Ureter (tissue), 1 donor: ENCODE measurements at places on chromosomes 6 and 20.

DNA sequence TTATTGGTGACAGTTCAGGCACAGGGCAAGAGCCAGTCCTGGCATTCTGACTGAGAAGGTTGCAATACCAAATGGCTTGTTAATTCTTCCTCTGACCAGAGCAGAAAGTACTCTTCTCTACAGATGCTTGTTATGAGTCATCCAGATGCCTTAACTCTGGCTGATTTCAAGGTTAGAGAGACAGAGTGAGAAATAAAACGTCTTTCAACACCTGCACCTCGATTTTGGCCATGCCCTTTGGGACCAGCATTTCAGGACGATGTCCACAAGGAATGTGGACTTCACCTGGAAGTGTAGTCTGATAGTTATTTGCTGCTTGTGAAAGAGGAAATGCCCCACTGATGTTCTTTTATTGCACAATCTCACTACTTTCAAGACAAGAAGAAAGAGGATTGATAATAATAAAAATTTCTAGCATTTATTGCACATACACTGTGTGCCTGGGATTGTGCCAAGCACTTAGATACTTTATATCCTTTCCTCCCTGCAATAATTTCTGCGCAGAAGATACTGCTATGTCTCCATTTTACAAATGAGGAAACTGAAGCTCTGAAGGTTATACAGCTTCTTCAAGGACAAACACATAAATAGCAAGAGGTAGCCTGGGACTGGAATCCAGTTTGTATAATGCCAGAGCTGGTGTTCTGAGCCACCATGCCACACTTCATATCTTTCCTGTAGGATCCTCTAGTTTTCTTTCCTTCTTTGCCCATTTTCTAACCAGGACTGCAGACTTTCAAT is 33.5 kb upstream of the MCM3 start:
- DNase-seq = no peak

GRCh38 chr20:32670773-32671455 is 2.8 kb downstream of the C20orf203 start:
- DNase-seq = no peak

GRCh38 chr20:55095745-55096400 is 620.5 kb downstream of the DOK5 start:
- no peak for DNase-seq

GRCh38 chr20:37394543-37395409 is 48.8 kb downstream of the SRC start:
- peak; percentile 74 for DNase-seq

GRCh38 chr6:124078169-124078568 is 274.5 kb downstream of the NKAIN2 start:
- DNase-seq = no peak

DNA sequence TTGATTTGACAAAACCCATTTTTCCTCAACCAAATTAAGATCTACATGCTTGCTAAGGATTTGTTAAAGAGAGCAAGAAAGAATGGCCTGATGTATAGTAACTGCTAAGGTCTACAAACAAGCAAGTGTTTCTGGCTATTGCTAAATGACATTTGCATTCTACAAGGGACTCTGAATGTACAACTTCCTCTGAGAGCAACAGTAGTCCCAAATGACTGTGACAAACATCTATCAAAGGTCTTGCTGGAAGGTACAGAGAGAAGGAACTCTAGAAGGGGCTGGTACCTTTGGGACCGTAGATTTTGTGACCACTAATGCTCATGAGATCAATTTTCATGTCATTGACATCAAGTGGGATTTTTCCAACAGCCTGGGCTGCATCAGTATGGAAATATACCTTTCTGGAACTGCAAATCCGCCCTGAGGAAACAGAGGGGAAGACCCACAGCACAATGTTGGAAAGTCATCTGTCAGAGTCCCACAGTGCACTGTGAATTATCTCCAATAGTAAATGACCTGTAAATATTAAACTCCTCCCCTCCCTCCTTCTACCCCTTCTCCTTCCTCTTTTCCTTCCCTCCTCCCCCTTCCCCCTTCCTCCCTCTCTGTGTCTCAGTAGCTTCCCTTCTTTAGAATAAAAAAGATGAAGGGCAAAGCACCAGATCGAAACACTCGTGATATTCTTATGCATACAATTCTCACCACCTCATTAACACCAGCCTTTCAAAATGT is 15.9 kb upstream of the CPNE1 start:
- DNase-seq = no peak

GRCh38 chr6:33770124-33770832 is 18.7 kb downstream of the LEMD2 start:
- no peak for DNase-seq

DNA sequence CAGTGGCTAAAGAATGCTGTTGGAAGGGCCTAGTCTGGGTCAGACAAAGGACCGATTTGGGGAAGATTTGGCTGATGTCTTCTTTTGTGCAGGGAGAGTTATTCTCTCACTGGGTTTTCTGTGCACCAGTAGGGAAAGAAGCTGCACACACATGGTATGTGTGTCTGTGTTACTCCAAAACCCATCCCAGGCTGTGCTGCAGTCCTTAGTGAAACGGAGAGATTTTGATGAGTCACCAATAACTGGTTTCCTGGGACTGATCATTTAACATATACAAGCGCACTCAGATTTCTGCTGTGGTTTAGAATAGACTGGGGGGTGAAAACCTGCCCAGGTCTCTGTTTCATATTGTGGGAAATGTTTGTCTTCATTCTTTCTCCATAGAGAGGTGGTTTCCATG is 1049.8 kb downstream of the KIF16B start:
- no peak for DNase-seq

GRCh38 chr6:87705070-87705691 is 3.1 kb upstream of the AKIRIN2 start:
- no peak for DNase-seq

DNA sequence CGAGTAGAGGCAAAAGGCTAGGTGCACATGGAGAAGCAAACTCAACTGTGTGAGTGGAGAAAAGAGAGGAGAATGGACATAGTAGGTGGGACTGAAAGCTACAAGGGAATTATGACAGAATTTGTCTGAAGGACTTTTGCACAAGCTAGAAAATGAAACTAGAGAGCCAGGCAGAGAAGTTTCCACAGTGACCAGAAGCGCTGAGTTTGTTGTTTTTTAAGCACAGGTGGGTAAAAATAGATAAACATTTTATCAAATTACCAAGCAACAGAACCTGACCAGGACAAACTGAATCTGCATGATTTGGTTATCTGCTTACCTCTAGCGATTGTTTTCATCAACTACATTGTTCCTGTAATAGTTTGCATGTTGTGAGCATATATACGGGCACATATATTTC is 38.6 kb downstream of the SMLR1 start:
- DNase-seq = no peak
